Panc1 (cell line): ENCODE measurements at places on chromosomes 6 and 20. TPM values are rescaled to one million over a fixed set of nuclear protein-coding genes. Genes with fewer than 3 reads are reported as not detected.

DNA sequence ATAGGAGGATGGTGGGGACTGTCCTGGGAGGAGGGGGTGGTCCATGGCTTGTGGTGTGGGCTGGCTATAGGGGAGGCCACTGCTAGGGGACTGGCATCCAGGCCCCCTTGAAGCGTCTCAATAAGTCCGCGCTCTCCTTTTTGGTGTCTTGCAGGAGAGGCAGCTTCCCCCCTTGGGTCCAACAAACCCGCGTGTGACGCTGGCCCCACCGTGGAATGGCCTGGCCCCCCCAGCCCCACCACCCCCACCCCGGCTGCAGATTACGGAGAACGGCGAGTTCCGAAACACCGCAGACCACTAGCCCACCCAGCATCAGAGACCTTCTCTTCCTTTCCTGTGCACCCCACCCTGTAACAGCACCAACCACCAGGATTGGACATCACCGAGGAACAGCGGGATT, 2.8 kb upstream of the ZBTB9 start:
- no peak for DNase-seq

DNA sequence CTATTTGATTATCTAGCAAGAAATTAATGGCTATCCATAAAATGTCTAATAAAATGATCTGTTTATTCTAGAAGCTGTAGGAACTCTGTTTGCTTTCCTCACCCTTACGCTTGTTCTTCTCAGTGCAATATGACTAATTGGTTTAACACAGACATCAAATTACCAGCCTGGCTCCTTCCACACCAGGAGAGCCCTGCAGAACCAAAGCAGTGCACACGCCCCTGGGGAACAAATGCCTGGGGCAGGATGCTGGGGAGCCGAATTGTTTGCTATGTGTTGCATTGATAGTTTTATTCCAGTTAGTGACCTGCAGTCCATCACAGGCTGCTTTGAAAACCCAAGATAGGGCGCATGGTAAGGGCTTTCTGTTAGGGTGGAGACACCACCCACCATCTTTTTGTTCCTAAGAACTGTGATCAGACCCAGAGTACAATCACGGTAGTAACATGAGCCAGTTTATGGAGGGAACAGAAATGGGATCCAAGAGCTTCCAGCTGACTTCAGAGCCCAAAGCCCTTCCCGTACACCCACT, 126.4 kb upstream of the CD93 start:
- no peak for DNase-seq

The PSORS1C2 gene
- total RNA-seq = not detected

DNA sequence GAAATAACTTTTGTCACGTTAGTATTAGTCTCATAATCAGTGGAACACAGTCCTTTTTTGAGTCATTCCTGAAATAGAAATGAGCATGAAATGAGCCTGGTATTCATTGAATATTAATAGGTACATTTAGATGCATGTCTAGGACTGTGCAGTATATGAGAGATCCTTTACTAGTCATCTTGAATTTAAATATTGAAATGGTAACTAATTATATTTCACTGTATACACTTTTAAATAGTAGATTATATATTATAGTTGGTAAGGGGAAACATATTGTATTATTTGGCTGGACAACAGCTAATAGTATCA, 59.4 kb downstream of the RSPO3 start:
- no peak for DNase-seq
